ENCODE measurements at places on chromosomes 2 and 18.

DNA sequence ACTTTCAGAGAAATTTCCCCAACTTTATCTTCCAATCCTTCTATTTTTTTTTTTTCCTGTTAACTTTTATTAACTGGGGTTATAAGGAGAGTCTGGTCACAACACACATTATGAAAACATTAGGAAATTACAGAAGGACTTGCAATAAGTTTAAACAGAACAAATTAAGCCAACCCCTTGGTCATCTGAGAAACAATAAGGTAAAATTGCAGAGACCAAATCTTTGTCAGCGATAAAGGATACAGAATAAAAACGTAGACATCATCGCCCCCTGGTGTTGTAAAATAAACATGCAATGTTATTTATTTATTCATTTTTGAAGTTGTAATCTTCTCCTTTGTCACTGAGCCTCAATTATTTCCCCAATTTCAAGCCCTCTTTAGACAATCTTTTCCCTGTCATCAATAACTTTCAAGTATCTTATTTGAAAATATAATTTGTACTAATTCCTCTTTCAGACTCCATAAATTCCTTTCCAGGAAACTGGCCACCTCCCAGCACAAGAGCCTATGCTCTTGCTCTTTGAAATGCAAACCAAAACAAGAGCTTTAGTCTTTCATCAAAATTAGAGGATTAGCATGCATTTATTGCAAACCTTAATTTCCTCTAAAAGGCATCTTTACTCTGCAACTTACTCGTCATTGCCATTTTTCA, 19.5 kb downstream of the G6PC2 start:
- no peak for DNase-seq

- DNase-seq = no peak
Measured at GRCh38 chr2:64641599-64641998, 12.1 kb downstream of the SERTAD2 start.

GRCh38 chr2:230665263-230665691, 47.4 kb upstream of the CAB39 start:
- no peak for DNase-seq

DNA sequence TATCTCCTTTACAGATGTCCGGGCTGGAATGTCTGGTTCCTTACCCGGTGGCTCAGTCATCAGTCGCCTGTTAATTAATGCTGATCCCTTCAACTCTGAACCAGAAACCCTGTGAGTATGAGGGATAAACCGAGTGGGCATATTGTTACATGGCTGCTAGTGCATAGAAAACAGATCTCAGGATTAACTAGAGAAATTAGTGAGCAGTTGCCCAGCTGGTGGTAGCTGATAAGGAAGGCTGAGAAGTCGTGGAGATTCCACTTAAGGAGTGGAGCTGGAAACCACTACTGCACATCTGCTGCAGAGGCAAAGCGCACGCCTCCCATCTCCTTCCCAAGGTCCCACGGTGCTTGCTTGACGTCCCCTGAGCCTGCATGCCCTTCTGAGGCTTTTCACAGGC, 97.7 kb downstream of the DGKD start:
- no peak for DNase-seq

- DNase-seq = no peak
Measured at GRCh38 chr18:36086186-36086585, 18.8 kb upstream of the RPRD1A start.

- no peak for DNase-seq
Measured at GRCh38 chr18:23982155-23983079, 32.1 kb upstream of the TTC39C start.

DNA sequence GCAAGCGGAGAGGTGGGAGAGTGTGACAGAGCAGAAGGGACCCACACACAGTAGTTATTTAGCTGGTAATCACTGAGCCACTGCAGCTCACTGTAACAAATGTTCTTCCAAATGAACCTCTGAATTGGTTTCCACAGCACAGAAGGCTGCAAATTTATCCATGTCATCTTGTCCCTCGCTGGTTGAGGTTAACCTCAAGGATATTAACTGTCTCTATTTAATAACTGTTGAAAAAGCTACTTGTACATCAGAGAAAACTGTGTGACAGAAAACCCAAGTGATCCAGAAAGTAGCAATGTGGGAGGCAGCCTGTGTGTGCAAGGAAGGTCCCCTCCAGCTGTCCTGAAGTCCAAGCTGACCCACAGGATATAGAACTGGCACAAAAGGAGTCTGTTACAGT, 153.6 kb downstream of the DSEL start:
- no peak for DNase-seq

All from cortex of kidney (tissue), 1 donor.